Activated T-cell treated with anti-CD3 and anti-CD28 coated beads for 24 hours (primary cell): ENCODE measurements at places on chromosomes 2 and 18.

DNA sequence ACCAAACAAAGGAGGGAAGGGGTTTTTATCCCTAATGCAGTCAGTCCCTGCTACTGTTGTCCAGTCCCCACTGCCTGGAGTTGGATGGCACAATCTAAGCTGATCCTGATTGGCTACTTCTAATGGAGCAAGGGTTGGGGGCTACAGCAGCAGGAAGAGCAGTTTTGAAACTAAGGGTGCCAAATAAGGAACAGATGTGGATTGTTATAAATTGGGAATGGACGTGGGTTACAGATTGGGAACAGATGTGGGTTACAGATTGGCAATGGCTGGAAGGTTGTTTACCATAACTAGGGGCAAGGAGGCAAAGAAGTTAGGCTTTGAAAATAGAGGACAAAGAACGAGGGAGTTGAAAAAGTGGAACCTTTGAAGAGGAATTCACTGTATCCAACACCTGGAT lies 16.0 kb upstream of the PROM2 start:
- no peak for DNase-seq

- DNase-seq: no peak
Measured at GRCh38 chr2:122414902-122415301, 659.5 kb downstream of the TSN start.

DNA sequence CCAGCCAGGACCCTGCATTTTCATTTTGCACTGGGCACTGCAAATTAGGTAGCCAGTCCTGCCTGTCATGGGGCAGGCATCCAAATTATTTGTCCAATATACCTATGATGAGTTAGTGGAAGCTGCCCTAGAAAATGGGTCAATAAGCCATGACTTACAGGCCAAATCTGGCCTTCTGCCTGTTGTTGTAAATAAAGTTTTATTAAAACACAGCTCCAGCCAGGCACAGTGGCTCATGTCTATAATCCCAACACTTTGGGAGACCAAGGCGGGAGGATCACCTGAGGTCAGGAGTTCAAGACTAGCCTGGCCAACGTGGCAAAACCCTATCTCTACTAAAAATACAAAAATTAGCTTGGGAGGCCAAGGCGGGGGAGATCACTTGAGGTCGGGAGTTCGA lies 8.3 kb downstream of the AP1S3 start:
- no peak for DNase-seq

DNA sequence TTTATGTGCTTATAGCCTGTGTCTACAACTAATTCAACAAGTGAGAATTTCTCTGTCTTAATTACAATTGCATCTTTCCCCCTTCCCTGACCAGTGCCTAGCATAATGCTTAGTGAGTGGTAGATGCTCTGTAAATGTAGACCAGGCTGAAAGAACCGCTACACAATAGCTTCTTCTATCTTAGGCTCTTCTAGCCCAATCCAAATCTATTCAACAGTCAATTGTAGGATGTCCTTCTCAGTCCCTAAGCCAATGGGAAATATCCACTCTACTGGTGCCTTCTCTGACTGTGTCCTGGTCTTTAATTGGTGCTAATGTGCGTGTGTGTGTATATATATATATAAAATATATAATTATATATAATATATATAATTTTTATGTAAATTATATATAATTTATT lies 34.1 kb upstream of the GCC2 start:
- DNase-seq: no peak

DNA sequence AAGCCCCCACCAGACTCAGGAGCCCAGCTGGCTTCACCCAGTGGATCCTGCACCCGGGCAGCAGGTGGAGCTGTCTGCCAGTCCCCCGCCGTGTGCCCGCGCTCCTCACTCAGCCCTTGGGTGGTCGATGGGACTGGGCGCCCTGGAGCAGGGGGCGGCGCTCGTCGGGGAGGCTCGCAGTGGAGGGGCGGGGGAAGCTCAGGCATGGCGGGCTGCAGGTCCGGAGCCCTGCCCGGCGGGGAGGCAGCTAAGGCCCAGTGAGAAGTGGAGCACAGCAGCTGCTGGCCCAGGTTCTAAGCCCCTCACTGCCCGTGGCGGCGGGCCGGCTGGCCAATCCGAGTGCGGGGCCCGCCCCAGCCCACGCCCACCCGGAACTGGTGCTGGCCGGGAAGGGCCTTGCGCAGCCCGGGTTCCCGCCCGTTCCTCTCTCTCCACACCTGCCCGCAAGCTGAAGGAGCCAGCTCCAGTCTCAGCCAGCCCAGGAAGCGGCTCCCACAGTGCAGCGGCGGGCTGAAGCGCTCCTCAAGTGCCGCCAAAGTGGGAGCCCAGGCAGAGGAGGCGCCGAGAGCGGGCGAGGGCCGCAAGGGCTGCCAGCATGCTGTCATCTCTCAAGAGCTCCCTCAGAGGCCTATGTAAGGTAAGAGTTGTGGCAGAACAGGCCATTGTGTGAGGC lies 1307.8 kb upstream of the TMEFF2 start:
- no peak for DNase-seq

DNA sequence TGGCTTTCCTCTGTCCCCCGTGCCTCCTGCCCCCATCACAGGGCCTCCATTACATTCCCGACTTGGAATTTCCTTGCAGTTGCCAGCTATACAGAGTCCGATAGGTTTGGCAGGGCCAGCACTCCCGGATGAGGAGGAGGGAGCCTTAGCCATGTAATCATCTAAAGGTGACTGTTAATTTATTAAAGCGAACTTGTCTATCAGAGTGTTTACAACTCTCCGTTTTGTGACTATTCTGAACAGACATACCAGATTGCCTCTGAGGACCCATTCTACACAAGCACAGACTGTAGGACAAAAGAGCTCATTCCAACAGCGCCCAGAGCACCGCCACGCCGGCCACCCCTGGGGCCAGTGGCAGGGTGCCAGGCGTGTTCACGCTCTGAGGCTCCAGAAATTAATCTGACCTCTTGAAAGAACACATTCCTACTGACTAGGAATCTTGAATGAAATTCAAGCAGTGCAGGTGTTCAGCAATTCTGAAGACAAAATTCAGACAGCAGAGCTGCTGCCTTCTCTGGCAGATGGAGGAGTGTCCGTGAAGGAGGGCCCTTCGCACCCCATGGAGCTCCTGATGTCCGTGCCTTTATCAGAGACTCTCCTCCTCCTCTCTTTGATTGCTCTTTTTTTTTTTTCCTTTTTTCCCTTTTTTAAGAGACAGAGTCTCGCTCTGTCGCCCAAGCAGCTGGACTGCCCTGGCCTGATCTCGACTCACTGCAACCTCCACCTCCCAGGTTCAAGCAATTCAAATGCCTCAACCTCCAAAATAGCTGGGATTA lies 58.1 kb upstream of the RALBP1 start:
- no peak for DNase-seq

DNA sequence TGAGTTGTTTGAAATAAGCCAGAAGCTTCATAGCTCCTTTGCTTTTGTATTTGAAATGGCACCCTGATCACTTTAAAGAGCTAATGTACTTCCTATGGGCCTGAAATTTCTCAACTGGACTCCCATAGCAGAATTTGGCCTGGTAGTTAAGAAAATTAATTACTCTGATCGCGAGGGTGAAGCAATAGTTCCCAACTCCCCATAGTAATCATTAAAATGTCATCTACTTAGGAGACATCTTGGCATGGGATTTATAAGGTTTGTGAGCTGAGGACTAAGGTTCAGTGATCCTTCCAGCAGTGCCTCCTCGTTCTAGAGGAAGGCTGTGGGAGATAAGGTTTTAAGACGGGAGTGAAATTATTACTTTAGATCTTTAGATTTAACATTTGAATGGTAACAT lies 581.0 kb downstream of the ARHGAP15 start:
- no peak for DNase-seq

DNA sequence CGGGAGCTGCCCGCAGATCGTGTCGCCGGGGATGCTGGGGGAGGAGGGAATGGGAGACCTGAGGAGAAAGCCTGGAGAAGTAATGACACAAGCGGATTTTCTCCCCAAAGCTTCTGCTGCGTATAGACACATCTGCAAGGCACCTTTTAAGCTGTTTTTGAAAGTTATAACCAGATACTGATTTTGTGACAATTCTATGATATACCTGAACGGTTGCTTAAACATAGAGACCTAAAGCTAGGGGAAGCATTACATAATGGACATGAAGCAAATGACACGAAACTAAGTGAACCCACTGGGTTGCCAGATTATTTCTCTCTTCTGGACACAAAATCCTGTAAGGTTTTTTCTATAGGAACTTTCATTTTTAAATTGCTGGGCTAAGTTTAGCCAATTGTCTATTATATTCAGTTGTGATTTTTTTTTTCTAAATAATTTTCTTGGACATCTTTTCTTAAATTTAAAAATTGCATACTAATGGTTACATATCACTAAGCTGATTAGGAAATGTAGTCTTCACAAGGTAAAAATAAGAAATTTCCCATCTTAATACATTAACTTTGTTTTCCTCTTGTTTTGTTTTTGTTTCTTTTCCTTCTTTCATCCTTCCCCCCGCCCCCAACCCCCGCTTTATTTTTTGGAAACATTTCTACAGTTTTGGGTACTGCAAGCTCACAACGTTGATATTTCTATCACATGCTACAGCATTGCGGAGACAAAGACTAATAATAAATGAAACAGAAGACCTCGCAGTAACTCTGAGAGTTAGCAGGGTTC lies 1.3 kb downstream of the OSBPL6 start:
- no peak for DNase-seq

DNA sequence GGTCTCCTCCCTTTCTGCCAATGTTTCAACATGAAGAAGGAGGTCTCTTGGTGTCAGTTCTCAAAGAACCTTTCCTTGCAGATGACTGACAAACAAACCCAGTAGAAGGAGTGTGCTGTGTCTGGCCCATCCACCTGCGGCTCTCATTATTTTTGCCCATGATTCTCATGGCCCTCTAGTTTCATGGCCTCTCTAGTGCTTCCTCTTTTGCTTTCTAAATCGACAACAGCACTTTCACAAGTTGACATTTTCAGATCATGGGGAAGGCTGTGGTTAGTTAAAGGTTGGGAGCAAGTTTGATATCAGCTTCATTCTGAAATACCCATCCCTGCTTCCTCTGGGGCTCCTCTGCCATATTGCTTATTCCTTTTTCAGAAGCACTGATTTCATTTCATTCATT lies 805.2 kb downstream of the SLC4A3 start:
- DNase-seq: no peak

DNA sequence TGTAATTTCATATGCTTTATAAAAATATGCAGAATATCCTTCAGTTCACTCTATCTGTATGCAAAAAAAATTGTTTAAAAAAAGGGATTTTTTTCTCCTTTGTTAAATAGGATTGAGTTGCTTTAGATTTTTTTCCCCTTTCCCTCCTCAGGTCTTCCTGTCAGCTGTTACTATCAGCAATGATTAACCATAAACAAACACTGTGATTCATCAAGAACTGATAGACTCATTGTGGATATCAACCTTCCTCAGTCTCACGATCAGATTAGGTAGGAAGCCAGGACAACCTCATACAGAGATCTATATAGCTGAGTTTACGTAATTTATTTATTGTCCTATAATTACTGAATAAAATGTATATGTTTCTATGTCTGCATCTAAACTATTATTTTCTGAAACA lies 2136.2 kb upstream of the CELF4 start:
- no peak for DNase-seq

DNA sequence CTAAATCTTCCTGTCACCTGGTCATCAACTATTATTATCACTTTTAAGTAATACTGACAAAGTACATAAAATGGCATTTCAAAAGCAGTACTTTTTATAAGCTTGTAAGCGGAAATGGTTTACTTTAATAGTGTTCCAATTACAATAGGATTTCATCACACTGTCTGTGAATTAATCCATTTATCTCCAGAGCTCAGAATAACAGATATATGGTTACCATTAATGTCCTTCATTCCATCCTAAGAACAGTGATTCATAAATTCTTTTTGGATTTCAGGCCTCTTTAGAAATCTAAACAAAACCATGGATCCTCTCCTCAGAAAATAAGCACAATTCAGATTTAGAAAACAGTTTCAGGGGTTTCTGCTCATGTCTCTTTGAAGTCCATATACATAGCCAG lies 68.4 kb downstream of the PID1 start:
- DNase-seq: no peak

DNA sequence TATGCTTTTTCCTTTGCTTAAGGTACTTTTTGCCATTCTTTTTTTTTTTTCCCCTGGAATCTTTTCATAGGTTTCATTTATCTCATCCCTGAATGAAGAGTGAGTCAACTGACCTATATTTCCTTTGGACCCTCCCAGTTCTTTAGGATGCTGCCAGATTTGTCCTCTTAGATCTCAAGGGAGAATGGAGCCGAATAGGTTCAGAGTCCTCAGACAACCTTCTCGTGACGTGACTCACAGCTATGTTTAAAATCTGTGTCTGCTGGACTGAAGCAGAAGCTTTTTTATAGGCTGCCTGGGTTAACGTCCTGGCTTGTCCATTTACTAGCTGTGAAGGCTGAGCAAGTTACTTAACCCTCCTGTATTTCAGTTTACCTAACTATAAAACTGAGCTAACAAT lies 358.6 kb downstream of the DLGAP1 start:
- no peak for DNase-seq

GRCh38 chr2:216492597-216493333 lies 5.9 kb upstream of the RPL37A start:
- no peak for DNase-seq

DNA sequence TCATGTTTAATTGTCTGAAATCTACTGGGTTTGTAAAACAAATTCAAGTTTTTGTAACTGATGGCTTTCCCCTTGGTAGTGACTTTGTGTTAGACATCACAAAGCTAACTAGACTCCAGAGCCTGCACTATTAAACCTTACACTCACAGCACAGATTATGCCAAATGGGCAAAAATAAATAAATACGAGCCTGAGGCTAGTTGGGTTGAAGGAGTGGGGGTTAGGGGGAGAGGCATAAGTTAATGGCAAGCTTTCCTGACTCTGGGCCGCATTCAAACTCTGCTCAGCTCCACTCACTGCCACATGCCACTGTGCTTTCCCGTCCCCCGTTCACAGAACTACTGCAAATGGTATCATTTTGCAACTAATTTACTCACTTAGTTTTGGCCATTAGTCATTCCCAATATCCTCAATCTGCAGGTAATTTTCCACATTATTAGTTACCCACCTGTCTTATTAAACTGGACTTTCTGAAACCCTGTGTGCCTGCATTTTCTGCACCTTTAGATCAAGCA lies 1079.9 kb upstream of the PIK3C3 start:
- no peak for DNase-seq

DNA sequence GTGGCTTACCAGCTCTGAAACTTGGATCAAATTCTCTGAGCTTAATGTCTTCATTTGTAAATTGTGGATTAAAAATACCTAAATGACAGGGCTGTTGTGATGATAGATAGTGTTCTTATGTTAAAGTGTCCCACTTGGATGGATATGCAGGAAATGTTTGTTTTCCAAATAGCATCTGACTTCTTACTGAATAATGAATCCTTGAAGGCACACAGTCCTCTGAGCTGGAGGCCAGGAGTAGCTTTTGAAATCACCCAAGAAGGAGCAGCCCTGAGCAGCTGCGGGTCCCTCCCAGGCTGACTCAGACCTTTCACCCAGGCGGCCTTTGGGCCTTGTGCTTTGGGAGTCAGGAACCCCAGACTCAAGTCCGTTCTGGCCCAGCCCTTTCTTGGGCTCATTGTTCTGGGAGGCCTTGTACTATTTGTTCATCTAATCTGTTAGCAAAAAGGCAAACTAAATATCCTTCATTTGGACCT lies 173.0 kb upstream of the GATA6 start:
- DNase-seq: no peak

- peak; percentile 90 for DNase-seq
Measured at GRCh38 chr2:219498280-219499057, at the start of gene GMPPA. TSS of gene GMPPA (plus strand) at chr2:219498891. CDS start at chr2:219499976, 1,085 bp downstream.
